ENCODE measurements at places on chromosomes 5 and 9.

DNA sequence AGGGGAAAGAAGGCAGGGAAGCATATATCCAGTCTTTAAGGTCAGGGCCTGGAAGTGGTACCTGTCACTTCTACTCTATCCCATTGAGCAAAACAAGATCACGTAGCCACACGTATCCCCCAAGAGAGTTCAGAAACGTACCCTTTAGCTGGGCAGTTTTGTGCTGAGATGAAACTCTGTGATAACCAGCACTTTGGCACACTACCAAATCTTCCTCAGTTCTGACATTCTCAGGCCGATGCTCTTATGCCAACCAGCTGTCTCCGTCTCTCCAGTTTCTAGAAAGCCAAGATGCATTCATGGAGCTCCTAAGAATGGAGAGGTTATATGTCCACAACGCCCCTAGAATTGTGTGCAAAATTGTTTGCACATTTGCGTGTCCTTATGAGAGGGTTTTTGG lies 176.6 kb upstream of the MSX2 start:
- no peak for DNase-seq

GRCh38 chr9:109507421-109507838 lies 9.3 kb upstream of the PTPN3 start:
- DNase-seq = no peak

DNA sequence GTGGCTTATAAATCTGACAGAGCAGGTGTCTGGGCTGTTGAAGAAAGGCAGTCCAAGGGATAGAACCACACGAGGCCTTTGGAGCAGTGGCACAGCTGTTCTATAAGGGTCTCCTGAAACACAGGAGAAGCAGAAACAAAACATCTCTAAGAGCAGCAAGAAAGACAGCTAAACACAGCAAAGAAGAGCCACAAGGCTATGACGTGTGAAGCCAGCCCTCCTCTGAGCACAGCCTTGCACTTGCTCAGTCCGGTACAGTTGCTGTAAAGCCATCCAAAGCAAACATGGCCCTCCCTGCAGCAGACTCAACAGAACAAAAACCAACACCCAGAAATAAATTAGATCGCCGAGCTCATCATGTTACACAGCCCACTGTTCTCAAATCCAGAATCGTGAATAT lies 2.6 kb upstream of the GZMK start:
- DNase-seq = no peak

DNA sequence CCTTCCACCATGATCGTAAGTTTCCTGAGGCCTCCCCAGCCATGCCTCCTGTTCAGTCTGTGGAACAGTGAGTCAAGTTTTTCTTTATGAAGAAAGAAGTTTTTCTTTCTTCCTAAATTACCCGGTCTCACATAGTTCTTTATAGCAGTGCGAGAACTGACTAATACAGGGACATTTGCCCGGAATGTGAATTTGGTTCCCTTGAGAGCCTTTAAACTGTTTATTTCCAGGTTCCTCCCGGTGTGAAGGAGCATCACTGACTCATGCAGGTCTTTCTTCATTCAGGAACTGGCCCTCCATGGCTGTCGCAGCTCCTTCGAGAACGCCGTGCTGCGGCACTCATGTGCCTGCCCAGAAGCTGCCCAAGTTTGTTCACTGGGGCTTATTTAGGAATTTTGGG lies 87.7 kb downstream of the PTCH1 start:
- DNase-seq = no peak

DNA sequence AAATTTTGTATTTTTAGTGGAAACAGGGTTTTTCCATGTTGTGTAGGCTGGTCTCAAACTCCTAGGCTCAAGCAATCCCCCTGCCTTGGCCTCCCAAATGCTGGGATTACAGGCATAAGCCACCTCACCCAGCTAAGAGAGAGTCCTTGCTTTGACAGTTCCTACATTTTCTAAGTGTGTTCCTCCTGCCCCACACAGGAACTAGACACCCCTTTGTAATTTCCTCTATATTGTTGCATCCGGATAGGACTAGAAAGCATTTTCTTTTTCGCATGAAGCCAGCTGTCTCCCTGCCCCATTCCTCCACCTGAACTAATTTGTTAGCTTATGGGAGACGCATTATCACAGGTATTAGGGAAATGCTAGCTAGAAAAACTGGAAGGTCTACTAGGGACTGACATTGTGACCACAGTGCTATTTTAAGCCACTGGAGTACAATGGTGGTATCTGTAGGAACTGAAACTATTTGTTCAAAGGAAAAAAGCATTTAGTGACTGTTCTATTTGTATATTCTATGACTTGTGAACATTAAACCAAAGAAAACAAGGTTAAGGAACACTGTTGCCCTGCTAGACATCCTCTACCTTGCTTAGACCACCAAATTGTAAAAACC lies 214.1 kb downstream of the SMARCA2 start:
- no peak for DNase-seq

DNA sequence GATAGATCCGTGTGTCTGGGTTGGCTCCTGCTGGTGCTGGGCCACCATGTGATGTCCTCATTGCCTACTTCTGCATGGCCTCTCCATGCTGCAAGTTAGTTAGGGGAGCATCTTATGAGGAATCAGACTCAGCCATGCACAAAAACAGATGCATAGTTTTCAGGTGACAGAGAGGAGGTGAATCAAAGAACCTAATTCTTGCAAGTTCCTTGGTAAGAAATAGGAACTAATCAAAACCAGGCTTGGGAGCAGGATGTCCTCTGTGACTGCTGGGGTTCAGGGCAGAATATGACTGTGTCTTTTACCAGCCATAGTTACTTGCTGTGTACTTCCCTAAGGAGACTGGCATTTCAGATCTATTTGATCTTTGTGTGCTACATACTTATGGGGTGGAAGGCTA lies 61.6 kb downstream of the C9orf152 start:
- DNase-seq = no peak

DNA sequence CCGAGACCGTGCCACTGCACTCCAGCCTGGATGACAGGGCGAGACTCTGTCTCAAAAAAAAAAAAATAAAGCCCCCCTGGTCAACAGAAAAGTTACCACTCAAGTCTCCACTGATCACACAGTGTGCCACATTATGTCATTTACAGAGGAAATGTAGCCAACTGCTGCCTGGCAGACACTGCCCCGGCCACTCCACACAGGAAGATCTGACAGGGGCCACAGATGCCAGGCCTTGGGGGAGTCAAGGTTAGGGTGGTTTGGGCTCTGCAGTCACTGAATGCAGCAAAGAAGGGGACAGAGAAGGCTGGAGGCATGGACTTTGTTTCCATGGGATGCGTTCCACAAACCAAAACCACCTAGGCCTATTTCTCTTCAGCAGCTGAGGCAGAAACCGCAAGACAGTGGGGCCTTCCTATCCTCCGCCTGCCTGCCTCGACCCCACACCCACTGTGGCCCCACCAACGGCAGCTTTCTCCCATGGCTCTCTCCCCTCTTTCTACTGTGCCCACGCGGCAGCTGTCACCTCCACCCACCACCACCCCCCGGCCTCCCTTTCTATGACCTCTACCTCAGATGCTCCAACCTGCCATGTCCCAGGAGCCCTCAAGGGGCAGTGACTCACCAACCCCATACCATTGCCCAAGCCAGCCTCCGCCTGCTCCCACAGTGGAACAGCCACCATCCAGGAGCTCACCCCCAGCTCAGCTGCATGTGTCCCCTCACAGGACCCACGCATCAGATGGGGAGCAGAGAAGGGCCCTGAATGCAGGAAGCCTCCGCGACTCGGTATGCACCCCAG lies 12.4 kb downstream of the IPPK start:
- DNase-seq = no peak

GRCh38 chr5:123992641-123993040 lies 480.7 kb downstream of the CSNK1G3 start:
- DNase-seq = no peak

DNA sequence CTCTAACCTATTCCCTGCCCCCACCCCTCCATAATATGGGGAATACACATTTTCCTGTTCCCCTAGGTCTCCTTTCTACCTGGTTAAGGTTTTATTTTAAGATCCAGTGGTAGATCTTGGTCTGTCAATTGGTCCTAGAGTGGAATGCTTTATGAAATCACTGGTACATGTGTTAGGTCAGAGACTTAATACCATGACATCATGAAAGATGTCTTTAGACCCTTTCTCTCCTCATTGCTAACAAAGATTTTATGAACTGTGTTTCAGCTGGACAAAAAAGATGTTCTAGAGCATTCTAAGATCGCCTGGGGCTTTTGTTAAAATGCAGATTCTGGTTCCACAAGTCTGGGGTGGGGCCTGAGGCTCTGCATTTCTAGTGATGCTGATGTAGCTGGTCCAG lies 9.1 kb downstream of the GSN start:
- DNase-seq = no peak

- DNase-seq = no peak
These were observed 160.6 kb downstream of the OLFM1 start for GRCh38 chr9:135248111-135248510.

DNA sequence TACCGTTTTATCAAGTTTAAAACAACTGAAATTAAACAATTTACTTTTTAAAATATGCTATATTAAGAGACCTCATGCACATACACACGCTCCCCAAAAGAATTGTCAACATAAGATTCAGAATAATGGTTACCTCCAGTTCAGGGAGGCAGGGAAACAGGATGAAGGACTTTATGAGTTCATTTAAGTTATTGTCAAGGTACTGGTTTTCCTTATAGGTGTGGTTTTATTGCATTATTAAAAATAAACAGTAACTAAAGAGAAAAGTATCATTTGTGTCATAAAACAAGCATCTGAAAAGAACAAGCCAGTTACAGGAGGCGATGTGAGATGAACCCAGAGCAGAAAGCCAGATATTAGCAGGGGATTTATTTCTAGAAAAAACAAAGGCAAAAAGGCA lies 2376.7 kb downstream of the MAT2B start:
- DNase-seq = no peak

- DNase-seq = no peak
These were observed 102.0 kb downstream of the TRIM32 start for GRCh38 chr9:116789081-116789480.

Measured in HFF-Myc (cell line).